COLO829 (cell line): ENCODE measurements at places on chromosomes 3 and 15.

- no peak for DNase-seq
Measured at GRCh38 chr15:42375252-42375651, 16.0 kb downstream of the CAPN3 start.

DNA sequence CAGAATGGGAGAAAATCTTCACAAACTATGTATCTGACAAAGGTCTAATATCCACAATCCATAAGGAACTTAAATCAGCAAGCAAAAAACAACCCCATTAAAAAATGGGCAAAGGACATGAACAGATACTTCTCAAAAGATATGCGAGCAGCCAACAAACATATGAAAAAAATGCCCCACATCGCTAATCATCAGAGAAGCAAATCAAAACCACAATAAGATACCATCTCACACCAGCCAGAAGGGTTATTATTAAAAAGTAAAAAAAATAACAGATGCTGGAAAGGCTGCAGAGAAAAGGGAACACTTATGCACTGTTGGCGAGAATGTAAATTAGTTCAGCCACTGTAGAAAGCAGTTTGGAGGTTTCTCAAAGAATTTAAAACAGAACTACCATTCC is 80.2 kb upstream of the ATP11B start:
- DNase-seq, result no peak

DNA sequence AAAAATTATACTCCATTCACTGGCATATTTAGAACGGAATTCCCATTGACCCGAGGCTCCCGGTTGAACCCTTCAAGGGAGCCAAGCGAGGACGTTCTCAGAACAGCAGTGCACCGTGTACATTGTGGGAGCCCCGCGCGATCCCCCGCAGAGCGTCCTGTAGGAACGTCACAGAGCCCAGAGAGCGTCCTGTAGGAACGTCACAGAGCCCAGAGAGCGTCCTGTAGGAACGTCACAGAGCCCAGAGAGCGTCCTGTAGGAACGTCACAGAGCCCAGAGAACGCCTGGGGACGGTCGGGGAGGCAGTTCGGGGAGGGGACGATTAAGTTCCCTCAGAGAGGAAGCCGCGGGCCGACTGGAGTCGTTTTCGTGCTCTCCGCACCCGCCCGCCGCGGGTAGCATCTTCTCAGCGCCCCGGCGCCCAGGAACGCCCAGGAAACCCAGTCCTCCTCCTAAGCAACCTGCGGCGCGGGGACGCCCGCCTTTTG is 506 bp upstream of the ATP1B3 start:
- no peak for DNase-seq

DNA sequence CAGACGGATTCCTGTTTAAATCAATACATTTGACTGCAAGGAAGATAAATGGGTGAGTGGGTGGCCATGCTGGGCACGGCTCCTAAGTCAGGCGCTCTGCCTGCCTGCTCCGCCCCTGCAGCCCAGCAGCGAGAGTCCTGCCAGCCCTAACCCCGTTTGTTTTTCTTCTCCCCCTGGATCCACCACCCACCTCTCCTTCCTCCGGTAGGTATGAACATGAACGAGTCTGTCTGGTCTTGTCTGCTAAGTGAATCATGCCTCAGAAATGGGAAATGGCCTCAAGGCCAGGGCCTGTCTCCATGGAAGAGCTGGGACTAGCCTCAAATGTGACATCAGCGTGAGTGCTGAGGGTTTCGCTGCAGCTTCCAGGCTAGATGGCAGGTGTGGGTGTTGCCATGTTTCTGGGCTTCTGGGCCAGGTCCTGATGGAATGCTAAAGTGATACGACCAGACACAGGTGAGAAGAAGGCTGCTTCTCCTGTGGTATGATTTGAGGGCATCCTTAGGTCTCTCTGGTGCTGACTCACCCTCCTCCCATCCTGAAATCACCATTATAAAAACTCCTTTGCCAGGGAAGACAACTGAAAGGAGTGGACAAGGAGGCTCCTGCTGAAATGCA is 5.6 kb upstream of the FEM1B start:
- no peak for DNase-seq

DNA sequence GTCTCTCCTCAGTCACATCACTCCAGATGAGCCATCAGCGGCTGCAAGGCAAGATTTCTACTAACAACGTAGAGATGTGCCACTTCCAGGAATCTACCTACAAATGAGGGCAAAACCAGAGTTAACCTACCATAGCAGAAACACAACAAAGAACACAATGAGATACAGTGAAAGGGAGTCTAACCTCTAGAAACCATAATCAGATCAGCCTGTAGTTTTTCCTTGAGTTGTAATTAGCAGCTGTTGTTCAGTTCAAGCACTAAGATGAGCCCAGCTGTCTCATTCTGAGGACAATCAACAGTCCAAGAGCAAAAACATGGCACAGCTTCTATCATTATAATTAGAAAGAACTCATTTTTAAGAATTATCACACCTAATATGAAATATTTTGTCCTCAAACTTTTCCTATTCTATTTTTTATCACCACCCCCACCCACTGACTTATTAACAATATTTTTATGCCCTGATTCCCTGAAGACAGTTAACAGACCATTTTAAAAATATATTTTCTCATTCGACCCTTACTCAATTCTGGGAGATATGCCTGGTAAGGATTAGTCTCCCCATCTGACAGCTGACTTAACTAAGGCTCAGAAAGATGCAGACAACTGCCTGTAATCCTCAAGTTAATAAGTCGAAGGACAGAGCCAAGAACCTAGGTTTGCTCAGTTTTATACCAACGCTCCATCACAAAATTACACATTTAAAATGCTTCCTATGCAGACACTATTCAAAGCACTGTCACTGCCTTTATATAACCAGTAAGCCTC is 50.1 kb downstream of the MAGI1 start:
- no peak for DNase-seq

DNA sequence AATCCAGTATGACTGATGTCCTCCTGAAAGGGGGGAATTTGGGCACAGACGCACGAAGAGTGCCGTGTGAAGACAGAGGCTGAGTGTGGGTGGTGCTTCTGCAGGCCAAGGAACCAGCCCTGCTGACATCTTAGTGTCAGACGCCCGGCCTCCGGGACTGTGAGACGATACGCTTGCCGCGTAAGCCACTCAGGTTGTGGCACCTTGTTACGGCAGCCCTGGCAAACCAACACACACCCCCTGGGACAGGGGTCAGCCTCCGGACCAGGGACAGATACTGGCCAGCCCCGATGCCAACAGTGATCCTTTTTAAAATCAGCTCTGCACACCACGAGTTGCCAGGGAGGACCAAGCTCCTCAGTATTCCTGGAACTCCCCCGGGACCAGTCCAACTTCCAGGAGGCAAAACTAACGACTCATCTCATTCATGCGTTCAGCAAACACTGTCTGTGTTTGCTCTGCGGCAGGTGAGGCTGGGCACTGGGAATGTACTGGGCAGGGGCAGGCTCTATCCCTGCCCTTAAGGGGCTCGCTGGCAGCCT is 21.2 kb upstream of the PIGZ start:
- no peak for DNase-seq

GRCh38 chr15:96495386-96495785 is 164.9 kb downstream of the NR2F2 start:
- no peak for DNase-seq

DNA sequence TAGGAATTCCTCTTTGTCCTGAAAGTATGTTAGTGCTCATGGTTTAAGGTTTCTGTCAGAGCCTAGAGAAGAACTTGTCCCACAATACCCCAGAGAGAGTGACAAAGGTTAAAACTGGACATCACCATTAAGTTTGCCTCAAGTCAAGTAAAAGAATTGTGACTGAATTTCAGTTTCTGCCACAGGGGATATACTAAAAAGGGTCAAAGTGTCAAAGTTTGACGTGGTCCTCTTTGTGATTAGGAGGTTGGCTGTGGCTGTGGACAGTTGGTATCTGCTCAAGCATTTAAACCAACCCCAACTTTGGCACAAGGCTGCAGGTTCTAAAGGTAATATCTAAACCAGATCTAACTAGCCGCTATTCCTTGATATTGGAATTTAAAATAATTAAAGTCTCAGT is 26.1 kb downstream of the FMN1 start:
- no peak for DNase-seq

DNA sequence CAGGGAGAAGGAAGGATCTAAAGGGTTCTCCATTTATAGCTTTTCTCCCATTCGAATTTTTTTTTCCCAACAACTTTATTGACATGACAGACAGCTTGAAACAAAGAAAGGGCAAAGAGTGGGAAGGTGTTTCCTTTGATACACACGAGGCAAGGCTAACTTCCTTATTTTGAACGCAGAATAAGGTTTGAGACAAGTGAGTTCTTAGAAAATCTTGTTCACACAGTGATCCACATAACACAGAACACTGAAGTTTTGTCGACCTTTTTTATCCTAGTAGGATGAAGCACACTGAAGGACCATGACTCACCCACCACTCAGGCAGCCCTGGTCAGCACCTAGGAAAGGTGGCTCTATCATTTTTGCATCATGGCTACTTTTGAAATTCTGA is 425.8 kb upstream of the MDFIC2 start:
- no peak for DNase-seq

DNA sequence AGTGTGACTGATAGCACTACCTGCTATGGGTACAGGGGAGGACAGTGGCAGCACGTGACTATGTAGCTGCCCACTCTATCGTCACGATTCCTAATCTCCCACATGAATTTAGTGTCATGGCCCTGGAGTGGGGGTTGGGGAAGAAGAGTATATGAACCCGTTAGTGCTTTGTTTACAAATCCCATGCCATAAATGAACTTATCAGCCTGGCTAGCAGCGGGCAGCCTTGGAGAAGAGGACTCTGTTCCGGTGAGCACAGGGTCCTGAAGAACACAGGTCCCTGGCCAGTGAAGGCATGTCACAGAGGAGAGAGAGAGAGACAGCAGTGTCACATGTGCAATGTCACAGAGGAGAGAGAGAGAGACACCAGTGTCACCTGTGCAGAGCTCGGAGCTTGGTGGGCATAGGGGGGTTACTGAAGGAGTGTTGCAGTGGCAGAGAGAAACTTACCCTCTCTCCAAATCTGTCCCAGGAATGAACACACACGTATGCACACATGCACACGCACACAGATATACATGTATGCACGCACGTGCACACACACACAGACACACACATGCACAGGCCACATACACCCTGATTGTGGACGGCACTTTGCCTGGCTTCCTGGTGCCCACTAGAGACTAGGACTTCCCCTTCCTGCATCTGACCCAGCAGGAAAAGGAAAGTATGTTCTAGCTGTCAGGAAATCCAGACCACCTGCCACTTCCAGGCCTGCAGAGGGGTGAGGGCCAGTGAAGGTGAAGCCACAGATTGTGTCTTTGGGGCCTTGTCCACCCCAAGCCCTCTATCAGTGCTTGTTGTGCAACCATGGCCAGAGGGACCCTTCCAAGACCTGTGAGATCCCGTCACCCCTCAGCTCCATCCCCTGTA is 26.3 kb downstream of the ITGA11 start:
- no peak for DNase-seq

GRCh38 chr3:190175490-190175889 is 54.8 kb upstream of the P3H2 start:
- DNase-seq, result no peak

DNA sequence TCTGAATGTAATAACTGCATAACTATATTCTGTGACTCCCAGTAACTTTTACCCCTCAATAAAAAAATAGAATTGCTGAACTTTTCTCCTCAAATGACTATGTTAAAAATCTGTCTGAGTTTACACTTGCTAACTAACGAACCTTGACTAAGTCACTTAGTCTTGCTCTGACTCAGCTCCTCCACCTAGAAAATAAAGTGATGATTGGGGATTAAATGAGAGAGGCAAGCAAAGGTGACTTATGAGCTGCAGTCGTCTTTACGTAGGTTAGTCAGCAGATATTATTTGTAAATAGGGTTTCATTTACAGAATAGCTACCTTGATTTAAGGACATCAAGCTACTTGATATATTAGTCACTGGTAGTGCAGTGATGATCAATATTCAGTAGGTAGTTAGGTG is 476.9 kb downstream of the MECOM start:
- DNase-seq, result no peak

- no peak for DNase-seq
Measured at GRCh38 chr3:102195198-102195948, 239.4 kb upstream of the ZPLD1 start.

DNA sequence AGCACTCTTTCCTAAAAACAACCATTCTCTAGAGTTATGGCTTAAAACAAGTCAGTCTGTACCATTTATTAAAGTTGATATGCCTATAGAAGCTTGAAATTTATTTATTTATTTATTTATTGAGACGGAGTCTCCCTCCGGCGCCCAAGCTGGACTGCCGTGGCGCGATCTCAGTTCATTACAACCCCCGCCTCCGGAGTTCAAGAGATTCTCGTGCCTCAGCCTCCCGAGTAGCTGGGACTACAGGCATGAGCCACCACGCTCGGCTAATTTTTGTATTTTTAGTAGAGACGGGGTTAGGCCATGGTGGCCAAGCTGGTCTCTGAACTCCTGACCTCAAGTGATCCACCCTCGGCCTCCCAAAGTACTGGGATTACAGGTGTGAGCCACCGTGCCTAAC is 1.5 kb upstream of the TTC14 start:
- no peak for DNase-seq

DNA sequence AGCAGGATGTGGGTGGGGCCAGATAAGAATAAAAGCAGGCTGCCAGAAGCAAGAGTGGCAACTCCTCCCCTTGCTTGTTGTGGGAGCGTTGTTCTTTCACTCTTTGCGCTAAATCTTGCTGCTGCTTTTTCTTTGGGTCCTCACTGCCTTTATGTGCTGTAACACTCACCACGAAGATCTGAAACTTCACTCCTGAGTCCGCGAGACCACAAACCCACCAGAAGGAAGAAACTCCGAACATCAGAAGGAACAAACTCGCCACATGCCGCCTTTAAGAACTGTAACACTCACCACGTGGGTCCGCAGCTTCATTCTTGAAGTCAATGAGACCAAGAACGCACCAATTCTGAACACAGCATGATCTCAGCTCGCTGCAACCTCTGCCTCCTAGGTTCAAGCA is 72.9 kb downstream of the IL12A start:
- DNase-seq, result no peak

GRCh38 chr3:115709931-115710330 is 86.6 kb downstream of the GAP43 start:
- no peak for DNase-seq

- DNase-seq, result no peak
Measured at GRCh38 chr3:183725387-183725786, 27.8 kb downstream of the YEATS2 start.
